ENCODE measurements at places on chromosomes 16 and 17.

DNA sequence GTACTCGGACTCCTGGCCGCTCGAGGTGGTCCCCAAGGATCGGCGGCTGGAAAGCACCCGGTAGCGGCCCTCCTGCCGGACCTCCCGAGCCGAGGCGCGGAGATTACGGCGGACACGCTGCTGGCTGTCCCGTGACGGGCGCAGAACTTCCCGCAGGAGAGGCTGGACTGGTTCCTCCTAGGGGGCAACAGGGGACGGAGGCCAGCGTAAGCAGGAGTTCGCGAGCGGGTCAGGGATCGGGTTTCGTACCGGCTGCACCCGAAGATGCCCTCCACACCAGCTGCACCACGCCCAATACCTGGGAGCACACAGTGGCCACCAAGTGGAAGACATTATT is 341 bp downstream of the SLC7A6OS start:
- no peak for DNase-seq

DNA sequence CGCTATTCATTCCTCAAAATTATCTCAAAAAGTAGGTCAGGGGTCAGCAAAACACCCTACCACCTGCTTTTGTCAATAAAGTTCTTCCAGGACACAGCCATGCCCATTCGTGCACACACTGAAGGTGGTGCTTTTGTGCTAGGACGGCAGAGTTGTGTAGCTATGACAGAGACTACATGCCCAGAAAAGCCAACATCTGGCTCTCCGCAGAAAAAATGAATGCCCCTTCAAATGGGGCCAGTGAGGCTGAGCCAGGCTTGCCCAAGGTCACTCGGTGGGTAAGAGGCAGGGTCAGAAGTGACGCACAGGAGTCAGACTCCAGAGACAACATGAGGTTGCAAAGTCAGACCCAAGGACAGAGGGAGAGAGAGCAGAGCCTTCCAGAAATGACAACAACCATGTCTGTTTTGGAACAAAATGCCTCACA is 200.1 kb downstream of the XYLT1 start:
- no peak for DNase-seq

- DNase-seq = no peak
These were observed 2.5 kb downstream of the KRTAP9-6 start for GRCh38 chr17:41267711-41268110.

GRCh38 chr16:13883276-13883675 is 36.7 kb upstream of the ERCC4 start:
- DNase-seq = no peak

GRCh38 chr17:7932483-7932891 is 481 bp downstream of the CNTROB start:
- DNase-seq = peak; percentile 23

GRCh38 chr16:78515421-78515820 is 416.0 kb downstream of the WWOX start:
- DNase-seq = no peak

GRCh38 chr17:69796078-69796477 is 278.9 kb upstream of the KCNJ16 start:
- no peak for DNase-seq

GRCh38 chr17:66220079-66220835 is 9.0 kb downstream of the APOH start:
- DNase-seq = no peak

DNA sequence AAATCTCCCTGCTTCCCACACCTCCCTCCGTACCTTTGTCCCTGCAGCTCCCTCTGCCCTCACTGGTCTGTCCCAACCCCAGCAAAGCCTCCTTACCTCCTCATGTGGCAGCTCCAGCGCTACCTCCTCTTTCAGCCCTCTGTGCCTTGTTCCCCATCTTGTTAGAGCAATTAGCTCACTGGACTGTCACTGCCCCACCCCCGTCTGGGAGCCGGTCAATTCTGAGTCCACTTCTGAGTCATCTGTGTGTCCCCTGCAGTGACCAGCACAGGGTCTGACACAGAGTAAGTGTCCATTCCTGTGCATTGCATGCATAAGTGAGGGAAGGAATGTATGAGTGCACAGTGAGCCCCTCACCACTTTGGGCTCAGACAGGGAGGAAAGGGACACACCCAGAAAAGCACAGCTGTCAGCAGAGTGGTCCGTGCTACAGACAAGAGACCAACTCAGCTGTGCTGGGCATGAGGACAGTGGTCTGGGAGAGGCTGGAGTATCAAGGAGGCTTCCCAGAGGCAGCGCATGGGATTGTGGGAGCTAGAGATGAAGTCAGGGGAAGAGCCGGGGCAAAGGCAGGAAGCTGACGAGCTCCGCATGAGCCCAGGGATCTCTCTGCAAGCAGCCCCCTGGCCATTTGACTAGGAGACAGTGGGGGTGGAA is 45.9 kb downstream of the PITPNM3 start:
- DNase-seq = peak; percentile 13

- DNase-seq = no peak
These were observed 97.5 kb downstream of the YPEL2 start for GRCh38 chr17:59428916-59429485.

GRCh38 chr16:81442220-81442915 is 2.2 kb upstream of the CMIP start:
- DNase-seq = no peak

GRCh38 chr16:73214825-73215677 is 167.1 kb upstream of the ZFHX3 start:
- DNase-seq = peak; percentile 100

DNA sequence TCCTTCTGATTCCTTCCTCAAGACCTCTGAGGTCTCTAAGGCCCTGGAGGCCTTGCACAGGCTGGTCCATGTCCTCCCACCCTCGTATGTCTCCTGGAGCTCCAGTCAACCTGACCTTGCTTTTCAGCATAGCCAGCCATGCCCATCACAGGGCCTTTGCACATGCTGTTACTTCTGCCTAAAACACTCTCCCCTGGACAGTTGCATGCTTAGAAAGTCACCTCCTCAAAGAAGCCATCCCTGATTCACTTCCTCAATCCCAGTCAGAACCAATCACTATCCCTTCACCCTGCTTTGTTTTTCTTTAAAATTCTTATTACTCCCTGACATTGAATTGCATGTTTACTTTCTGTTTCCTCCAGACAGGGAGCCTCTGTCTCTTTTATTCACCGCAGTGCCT is 322.1 kb upstream of the CCL2 start:
- DNase-seq = no peak

DNA sequence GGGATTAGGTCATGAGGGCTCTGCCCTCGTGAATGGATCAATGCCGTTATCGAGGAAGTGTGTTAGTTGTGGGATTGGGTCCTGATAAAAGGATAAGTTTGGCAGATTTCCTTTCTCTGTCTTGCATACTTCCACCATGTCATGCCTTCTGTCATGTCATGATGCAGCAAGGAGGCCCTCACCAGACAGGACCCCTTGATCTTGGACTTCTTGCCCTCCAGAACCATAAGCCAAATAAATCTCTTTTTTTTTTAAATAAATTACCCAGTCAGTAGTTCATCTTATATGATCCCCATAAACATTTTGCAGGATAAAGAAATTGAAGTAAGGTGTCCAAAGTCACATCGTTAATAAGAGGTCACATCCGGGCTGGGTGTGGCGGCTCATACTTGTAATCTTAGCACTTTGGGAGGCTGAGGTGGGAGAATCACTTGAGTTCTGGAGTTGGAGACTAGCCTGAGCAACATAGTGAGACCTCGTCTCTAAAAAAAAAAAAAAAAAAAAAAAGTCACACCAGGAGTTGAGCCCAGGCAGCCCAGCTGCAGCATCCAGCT is 25.2 kb downstream of the HEXIM2 start:
- no peak for DNase-seq

GRCh38 chr16:12675046-12675445 is 128.6 kb downstream of the CPPED1 start:
- DNase-seq = peak; percentile 85

DNA sequence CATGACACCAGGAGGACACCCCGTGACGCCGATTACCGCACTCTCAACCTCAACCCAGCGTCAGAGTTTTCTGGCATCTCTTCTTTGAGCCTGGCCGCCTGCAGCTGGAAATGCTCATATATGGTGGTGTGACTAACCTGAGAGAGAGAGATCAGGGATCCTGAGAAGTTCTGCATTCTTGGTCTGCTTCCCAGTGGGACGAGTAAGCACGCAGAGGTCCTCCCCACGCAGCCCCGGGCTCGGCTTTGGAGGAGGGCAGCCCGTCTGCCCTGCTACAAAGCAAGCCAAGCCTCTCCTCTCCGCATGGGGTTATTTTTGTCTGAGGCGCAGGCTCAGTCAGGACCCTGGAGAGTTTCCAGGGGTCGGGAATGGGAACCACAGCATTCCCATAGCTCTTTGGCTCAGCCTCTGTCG is 16.5 kb downstream of the CRISPLD2 start:
- DNase-seq = peak; percentile 100

DNA sequence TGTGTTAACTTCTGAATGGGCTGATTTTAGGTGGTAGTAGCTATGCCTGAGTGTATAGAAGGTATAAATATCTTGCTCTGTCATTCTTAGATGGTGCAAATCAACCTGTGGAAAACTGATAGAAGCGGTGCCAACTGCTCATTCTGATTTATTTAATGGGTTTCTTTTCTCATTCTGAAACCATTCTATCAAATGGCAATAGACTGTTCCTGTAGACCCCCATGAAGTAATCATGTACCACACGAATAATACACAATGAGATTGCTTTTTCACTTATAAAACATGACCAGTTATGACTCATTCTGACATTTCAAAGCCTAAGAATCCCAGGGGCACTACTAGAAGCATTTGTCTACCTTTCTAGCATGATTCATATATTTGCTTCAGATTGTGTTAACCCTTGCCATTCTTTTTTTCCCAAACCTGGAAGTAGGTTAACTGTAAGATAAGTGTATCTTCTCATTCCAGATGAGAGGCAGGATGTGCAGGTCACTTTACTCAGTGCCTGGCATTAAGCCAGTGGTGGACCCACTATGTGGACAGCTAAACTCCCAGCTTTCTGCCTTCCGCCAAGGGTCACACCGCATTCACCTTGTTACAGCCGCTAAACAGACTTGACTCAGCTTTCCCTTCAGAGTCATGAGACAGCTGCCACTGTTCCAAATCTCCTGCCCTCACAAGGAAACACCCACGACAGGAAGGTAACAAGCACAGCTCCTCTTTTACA is 16.4 kb upstream of the SLC16A11 start:
- peak; percentile 68 for DNase-seq

DNA sequence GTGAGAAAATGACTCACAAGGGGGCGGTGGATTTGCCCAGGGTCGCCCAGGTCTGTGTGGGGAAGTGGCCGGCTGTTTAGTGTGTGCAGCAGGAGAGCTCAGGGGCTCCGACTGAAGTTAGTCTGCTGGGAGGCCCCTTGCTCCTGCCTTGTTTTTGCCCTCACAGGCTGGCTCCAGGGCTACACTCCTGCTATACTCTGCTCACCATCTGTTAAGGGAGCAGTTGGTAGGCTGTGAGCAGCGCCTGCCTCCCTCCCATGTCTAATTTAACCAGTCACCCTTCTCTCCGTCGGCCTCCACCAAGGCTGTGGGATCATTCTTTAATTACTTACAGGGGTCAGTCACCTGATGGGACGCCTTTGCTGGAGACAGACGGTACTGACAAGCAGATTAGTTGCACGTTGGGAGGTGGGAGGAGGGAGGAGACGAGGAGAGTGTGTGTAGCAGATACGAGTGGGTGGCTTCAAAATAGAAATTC is 35.5 kb downstream of the KSR1 start:
- DNase-seq = peak; percentile 5

GRCh38 chr17:77877036-77877435 is 81.5 kb upstream of the TNRC6C start:
- DNase-seq = no peak

DNA sequence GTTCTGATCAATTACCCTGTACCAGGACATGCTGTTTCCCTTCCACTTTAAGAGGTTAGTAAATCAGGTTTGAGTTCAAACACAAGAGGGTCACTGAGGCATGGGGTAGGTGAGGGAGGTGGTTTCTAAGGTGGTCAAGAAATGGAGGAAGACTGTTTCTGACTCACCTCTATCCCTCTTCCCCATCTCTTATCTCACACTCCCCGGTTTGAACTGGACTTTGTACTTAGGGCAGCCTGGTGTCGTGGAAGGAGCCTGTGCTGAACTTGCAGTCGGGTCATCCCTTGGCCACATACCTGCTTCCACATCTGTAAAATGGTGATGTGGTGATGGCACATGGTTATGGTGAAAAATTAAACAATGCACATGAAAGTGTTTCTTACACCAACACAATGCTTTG is 17.2 kb upstream of the TMEM98 start:
- no peak for DNase-seq

- DNase-seq = peak; percentile 48
These were observed 906 bp upstream of the FOXL1 start for GRCh38 chr16:86577314-86577971.

GRCh38 chr16:80060470-80060869 is 459.9 kb upstream of the MAF start:
- DNase-seq = no peak

DNA sequence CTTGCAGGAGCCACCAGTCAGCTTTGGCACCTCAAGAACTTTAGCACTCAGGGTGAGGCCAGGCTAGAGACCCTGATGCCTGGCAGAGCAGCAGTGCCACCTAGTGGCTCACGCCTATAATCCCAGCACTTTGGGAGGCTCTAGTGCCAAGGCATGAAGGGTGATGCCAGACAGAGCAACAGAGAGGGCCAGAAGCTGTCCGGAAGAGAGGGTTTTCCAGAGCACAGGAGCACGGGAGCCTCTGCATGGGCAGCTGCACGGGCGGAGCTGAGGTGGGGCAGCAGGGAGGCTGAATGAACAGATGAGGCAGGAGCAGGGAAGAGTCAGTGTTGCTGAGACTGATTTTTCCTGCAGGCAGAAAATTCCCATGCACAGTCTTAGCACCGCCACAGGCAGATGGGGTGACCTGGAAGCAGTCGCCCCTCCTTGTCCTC is 38.9 kb downstream of the MYH3 start:
- peak; percentile 69 for DNase-seq

- DNase-seq = peak; percentile 50
These were observed 190.1 kb downstream of the C16orf78 start for GRCh38 chr16:49563666-49564065.

DNA sequence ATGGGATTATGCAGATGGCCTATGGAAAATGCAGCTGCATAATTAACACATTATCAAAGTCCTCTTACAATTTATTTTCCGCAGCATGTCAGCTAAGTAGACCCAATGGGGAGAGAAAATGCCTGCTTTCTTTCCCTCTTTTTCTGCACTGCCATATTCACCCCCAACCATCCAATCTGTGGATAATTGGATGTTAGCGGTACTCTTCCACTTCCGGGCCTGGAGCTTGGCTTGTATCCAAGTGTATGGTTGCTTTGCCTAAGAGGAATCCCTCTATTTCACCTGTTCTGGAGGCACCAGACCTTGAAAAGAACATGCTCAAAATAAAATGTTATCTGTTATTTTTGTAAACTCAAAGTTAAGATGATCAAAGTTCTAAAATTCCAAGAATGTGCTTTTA is 41.1 kb upstream of the CACNG3 start:
- DNase-seq = no peak
